ENCODE measurements at places on chromosomes 4 and X.

DNA sequence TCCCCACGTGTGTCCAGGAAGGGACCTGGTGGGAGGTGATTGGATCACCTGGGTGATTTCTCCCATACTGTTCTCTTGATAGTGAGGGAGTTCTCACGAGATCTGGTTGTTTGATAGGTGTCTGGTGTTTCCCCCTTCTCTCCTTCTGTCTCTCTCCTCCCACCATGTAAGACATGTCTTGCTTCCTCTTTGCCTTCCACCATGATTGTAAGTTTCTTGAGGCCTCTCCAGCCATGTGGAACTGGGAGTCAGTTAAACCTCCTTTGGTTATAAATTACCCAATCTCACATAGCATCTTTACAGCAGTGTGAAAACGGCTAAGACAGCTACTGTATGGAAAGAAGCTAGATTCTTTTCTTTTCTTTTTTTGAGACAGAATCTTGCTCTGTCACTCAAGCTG lies 21.6 kb upstream of the FGG start:
- no peak for DNase-seq

DNA sequence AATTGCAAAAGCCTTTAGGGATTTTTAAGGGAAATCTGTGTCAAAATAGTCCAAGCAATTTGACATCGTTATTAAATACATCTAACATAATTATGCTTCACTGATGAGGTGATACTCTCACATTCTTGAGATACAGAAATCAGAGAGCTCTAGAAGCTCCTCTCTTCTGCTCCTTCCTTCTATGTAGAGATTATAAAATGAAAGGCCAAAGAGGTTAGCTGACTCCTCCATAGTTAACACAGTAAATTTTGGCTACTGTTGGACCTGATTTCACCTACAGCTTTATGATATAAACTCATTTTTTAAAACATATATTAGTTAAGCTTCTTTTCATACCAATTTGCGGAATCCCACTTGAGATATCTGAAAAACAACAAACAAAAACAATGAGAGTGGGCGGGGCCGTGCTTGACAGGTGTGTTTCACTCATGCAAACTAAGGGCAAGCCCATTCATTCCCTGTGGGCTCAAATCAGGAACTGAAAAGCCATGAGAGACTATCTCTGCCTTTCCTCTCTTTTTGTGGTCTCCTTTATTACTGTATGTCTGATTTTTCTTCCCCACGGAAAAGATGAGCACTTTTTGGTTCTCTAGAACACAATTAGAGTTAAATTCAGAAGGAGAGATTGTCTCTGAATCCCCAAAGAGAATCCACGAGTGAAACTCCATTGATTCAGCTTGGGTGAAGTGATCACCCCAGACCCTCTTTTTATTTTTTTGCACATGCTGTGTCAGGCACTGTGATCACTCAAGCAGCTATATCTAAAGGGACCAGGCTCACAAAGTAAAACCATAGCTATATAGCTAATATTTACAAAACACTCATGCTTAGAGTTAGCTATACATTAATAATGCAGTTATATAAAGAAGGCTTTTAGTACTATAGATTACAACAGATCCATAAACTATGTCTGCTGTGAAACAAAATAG lies 566.3 kb downstream of the IL15 start:
- DNase-seq = no peak

GRCh38 chrX:108053218-108053617 lies 8.4 kb downstream of the VSIG1 start:
- no peak for DNase-seq

GRCh38 chr4:169615467-169616106 lies 3.2 kb upstream of the NEK1 start:
- no peak for DNase-seq
